HEK293T (cell line): ENCODE measurements at places on chromosomes 5 and 9.
A peak's percentile ranks its signal among the peaks of the same experiment; 100 is the strongest.

DNA sequence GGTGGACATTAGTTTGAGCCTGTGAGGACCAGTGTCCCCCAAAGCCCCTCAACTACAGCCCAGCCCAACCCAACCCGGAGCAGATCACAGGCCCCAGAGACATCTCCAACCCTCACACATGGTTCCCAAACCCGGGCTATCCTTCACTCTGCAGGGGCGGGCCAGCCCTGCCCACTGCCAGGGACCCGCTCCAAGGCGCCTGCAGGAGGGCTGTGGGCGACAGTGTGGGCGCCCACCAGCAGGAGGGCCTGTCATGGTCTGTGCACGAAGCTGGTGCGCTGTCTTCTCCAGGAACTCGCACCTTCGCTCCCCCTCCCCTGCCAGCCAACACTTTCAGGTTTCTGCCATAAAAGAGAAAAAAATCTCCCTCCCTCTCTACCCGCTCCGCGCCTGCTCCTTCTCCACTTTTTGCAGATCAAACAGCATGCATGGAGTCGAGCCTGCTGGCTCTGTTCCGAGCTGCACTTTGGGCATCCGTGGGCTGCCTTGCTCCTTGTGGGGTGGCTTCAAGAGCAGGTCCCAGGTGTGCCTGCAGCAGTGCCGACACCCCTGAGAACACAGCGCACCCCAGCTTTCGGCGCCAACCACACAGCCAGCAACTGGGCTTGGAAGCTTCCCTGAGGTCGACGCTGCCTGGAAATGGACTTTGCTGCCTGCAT lies 133.7 kb upstream of the PPP1R26 start:
- no peak for DNase-seq

DNA sequence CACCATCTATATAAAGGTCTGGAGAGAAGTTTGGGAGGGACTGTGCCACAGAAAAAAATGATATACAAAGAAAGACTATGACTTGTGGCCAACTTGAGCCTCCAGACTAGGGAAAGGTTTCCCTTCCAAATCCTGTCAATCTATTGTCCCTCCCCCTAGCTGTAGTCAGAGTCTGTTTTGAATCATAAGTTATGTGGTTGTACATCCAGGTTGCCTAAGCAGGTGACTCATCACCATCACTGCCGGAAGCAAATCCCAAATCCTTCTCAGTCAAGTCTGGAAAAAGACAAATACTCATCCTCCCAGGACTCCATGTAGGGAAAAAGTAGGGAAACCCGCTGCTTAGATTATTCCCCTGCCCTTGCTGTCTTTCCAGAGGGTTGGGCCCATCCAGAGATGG lies 235.7 kb downstream of the CDK5RAP2 start:
- DNase-seq = no peak

DNA sequence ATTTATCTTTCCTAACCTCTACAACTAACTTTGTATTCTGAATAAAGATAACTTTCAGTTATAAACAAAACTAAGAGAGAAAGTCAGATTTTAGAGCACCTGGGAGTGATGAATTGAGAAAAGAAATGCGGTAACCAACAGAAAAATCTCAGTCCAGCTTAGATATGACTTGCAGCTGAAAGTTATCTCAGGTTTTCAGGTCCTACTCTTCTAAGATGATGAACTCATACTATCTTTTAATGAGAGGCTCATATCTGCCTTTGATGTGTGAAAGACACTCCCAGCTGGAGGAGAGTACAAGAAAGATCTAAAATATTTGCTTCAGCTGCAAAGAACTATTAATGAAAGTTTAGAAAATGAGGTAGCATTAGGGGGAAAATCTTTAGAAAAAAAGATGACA lies 190.5 kb downstream of the DENND1A start:
- no peak for DNase-seq

- DNase-seq = peak; percentile 81
Measured at GRCh38 chr9:136694163-136694871, 7.1 kb upstream of the AGPAT2 start.

DNA sequence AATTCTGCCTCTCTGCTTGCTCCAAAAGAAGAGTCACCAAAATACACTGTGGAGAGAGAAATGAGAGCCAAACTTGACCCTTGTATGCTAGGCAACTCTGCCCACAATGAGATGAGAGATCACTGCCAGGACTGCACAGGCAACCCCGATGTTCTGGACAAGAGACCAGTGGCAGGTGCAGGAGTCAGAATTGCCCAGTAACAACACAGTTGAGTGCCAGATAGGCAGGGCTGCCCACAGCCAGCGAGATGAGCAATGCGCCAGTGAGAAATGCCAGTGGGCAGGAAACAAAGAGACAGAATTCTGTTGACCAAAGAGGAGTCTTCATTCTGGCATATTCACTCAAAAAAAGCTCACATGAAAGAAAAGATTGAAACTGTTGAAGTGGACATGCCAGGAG lies 570.7 kb downstream of the CAAP1 start:
- DNase-seq = no peak

DNA sequence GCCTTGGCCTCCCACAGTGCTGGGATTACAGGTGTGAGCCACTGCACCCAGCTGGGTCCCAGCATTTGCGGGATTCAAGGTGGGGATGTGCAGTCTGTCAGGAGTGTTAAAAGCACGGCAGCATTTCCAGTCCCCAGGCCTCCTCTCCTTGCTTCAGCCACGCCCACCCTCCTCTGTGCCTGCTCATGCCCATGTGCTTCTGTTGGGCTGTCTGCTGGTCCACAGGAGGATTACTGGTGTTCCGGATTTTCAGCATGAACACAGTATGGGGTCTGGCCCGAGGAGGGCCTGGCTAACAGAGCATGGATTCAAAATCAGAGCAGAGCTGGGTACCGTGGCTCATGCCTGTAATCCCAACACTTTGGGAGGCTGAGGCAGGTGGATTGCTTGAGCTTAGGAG lies 5.5 kb downstream of the ARRDC1 start:
- no peak for DNase-seq

GRCh38 chr9:134185536-134186011 lies 21.2 kb upstream of the RNU6ATAC start:
- DNase-seq = no peak

- no peak for DNase-seq
Measured at GRCh38 chr9:128120741-128121465, 6.6 kb downstream of the PTGES2 start.

- DNase-seq = peak; percentile 83
Measured at GRCh38 chr5:133423618-133424282, 188.6 kb downstream of the FSTL4 start.

- DNase-seq = no peak
Measured at GRCh38 chr9:135413086-135413375, 66.6 kb upstream of the PPP1R26 start.

GRCh38 chr9:36559036-36559695 lies 13.5 kb upstream of the MELK start:
- no peak for DNase-seq

- DNase-seq = peak; percentile 65
Measured at GRCh38 chr9:110152704-110153374, 55.1 kb downstream of the C9orf152 start.

GRCh38 chr9:28342815-28343338 lies 769.6 kb upstream of the C9orf72 start:
- DNase-seq = no peak

DNA sequence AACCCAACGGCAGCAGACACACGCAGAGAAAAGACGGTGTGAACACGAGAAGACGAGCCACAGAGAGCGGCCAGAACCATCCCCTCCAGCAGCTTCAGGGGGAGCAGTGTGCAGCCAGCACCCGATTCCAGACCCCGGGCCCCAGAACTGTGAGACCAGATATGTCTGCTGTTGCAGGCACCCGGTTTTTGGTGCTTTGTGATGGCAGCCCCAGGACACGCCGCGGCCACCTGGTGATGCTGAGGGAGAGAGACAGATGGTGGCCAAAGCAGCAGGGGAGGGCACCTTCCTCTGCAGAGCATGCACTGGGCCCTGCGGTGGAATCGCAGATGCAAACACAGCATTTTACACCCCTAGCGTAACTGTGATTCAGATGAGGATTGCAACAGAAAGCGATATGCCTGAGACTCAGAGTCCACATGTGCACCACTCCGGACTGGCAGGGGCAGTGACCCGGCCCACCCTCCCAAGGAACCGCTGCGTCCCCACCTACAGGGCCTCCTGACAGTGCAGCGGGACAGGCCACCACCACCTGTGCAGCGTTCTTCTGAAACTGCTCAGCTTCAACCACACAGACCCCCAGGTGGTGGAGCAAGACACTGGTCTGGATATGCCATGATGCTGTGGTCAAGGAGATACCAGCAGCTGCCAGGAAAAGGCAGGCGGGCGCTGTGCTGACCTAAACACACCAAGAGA lies 24.0 kb downstream of the ZDHHC11B start:
- no peak for DNase-seq

DNA sequence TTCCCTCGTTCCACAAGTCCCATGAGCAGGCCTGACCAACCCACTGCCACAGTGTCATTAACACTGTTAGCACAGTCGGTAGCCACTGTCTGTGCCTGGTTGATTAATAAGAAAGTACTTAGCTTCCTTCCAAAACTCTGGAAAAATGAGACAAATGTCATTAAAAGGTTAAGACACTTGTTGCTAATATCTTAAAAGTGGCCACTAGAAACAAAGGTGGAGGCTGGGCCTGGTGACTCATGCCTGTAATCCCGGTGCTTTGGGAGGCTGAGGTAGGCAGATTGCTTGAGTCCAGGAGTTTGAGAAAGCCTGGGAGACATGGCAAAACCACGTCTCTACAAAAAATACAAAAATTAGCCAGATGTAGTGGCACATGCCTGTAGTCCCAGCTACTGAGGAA lies 194.0 kb downstream of the PDZD2 start:
- DNase-seq = no peak

GRCh38 chr9:127018935-127019334 lies 103.5 kb downstream of the ANGPTL2 start:
- DNase-seq = no peak

DNA sequence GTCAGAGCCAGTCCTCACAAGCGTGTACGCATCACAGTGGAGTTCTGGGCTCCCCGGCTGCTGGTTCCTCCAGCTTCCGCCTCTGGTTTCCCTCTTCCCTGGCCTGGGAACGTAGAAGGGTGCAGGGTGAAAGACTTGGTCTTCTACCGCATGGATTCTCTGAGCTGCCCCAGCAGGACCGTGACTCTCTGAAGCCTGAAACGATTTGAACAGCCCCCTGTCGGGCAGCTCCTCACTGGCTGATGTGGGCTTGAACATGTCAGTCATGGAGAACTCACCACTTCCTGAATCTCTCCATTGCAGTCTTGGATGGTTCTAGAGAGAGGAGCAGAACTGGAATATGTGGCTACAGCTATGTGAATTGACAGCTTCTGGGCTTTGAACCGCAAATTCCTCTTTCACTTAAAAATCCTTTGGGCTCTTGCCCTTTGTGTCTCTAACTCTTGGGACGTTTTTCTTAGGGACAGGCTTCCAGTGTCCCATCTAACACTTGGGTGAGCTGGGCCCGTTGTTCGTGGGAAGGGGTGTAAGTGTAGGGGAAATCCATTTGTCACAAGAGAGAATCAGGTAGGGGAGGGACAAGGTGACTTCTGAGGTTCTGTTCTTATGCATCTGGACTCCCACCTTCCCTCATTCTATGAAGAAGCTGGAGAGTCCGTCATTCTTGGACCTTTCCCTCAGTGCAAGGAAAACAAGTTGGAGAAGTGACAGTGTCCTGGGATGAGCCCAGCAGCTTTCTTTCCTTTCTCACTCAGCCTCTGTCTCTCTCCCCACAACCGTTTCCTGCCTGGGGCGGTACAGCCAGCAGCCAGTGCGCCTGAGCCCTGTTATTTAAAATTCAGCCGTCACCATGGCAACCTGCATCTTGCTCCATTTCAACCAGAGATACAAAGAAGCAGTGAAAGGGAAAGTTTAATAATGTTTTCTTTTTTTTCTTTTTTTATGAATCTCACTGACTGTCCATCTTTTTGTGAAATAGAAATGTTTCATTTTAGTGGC lies 84.7 kb downstream of the PTTG1 start:
- DNase-seq = no peak

GRCh38 chr5:76487821-76488220 lies 84.7 kb downstream of the IQGAP2 start:
- no peak for DNase-seq
